ENCODE measurements at places on chromosomes 12 and 14. TPM values are rescaled to one million over a fixed set of nuclear protein-coding genes. Genes with fewer than 3 reads are reported as not detected.

DNA sequence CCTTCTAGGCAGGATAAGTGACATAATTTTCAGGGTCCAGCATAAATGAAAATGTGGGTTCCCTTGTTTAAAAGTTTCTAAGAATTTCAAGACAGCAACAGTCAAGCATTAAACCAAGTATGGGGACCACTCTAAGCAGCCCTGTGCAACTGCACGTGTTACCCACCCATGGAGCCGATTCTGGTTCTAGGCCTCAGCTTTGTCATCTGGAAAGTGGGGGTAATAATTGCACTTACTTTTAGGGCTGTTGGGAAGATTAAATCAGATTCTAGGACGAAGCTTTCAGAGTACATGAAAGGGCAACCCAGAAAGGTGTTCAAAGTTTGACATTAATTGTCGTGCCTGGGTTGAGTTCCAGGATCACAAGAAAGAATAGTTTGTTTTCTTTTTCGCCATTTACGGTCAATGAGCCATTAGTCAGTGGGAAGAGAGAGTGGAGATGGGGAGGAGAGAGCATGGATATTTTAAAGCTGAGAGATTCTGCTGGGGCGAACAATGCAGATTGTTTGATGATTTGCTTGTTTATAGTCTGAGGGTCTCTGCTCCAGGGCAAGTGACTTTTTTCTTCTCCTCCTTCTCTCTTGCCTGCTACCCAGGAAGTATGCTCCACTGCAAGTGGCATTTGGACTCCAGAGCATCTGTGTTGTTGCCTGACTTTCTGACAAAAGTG is 10.7 kb upstream of the PPFIBP1 start:
- no peak overlapping the region for H3K4me3 ChIP-seq
- no peaks in the 10 kb centered on the region for H3K27me3 ChIP-seq
- no peaks in the 10 kb centered on the region for H3K36me3 ChIP-seq
- H3K27ac ChIP-seq, result no peak overlapping the region
- H3K4me1 ChIP-seq, result peaks cover 20% of the 10 kb centered on the region

GRCh38 chr14:22939684-22940083 is 10.5 kb upstream of the PRMT5 start:
- DNase-seq, result no peak
- H3K27me3 ChIP-seq, result no peaks in the 10 kb centered on the region
- no peak overlapping the region for H3K4me3 ChIP-seq
- H3K4me1 ChIP-seq, result no peaks in the 10 kb centered on the region

- no peaks in the 10 kb centered on the region for H3K27me3 ChIP-seq
- H3K4me3 ChIP-seq, result no peak overlapping the region
- no peaks in the 10 kb centered on the region for H3K36me3 ChIP-seq
- DNase-seq, result peak; percentile 35
- no peak overlapping the region for H3K27ac ChIP-seq
Measured at GRCh38 chr12:104387190-104387589, 69.6 kb upstream of the CHST11 start.

CARMIL3 gene
- total RNA-seq, result 0.63 TPM

DNA sequence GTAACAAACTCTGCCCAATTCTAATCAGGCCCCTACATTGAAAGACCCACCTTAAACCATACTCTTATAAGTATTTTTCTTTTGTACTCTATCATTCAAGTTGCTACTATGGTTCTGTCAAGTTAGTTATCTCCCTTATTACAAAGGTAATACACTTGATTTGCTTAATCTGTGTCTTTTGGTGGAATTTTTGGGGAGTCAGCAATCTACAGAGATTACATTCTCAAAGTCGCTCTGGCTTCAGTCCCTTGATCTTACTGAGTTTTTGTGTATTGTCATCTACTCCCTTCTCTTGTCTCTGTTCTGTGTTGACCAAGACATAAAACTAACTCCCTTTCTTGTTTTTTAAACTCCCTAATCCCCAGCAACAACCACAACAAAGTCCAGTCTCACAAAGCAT is 353.1 kb downstream of the LRIG3 start:
- no peak overlapping the region for H3K27ac ChIP-seq
- H3K4me3 ChIP-seq, result no peak overlapping the region
- H3K4me1 ChIP-seq, result peaks cover 9% of the 10 kb centered on the region
- no peaks in the 10 kb centered on the region for H3K36me3 ChIP-seq
- no peaks in the 10 kb centered on the region for H3K27me3 ChIP-seq

GRCh38 chr12:123113026-123113425 is 37.9 kb downstream of the PITPNM2 start:
- peak overlapping the region; percentile 87 for H3K27ac ChIP-seq
- peaks cover 61% of the 10 kb centered on the region for H3K4me1 ChIP-seq
- no peak overlapping the region for H3K4me3 ChIP-seq
- no peaks in the 10 kb centered on the region for H3K27me3 ChIP-seq
- H3K36me3 ChIP-seq, result no peaks in the 10 kb centered on the region
